ENCODE measurements at places on chromosomes 7 and 10.

GRCh38 chr10:115503546-115503945, 410.4 kb downstream of the ATRNL1 start:
- no peak for DNase-seq

GRCh38 chr10:7853890-7854289, 35.6 kb downstream of the TAF3 start:
- no peak for DNase-seq

DNA sequence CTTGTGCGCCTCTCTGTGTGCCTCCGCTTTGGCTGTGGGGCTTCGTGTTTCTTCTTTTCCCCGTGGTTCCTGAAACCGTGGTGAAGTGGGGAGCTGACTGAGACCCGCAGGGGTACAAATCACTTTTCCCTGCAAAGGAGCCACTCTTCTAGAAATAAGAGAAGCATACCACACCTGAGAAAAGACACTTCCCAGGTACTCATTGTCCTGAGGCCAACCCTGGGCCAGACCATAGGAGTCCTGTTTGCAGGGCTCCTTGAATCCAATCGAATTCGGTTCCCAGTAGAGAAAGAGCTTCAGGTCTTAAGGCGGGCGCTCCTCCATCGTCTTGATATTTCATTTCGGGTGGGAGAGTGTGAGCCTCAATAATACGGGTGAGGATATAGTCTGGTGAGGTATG, 32.4 kb upstream of the ZNF273 start:
- peak; percentile 3 for DNase-seq

- no peak for DNase-seq
These were observed 306.6 kb upstream of the LRGUK start for GRCh38 chr7:133820584-133820983.

- DNase-seq, result no peak
These were observed 64.0 kb downstream of the PDZD8 start for GRCh38 chr10:117311261-117311660.

DNA sequence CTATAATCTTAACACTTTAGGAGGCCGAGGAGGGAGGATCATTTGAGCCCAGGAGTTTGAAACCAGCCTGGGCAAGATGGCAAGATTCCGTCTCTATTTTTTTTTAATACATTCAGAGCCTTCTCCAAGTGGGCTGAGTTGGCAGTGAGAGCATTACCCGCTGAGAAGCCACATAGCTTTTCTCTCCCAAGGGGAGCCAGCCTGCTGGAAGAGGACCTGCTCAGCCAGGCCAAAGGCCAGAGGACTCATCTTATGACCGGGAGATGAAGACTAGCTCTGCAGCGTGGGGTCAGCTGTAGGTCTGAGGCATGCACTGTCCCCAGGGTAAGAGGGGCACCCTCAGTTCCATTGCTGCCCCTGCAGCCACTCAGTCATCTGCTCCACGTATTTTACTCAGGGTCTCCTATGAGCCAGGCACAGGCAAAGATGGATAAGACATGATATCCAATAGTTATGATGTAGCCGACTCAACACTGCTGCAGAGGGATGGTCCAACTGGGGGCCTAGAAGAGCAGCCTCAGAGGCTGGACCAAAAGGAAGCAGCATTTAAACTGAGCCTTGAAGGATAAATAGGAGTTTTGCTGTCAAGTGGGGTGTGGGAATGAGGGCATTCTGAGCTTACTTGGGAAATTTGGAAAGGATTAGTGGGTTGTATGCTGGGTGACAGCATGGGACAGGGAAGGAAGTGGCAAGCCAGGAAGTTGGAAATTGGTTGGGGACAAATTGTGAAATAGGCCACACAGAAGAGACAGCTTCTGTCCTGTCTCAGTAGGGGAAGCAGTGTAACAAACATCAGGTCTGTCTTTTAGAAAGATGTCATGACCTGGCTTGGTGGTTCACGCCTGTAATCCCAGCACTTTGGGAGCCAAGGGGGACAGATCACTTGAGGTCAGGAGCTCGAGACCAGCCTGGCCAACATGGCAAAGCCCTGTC, 1.6 kb upstream of the MARVELD1 start:
- DNase-seq, result no peak

Data from AG20443 (cell line).